Cortex of kidney (tissue), 1 donor: ENCODE measurements at places on chromosomes 11 and 22.

DNA sequence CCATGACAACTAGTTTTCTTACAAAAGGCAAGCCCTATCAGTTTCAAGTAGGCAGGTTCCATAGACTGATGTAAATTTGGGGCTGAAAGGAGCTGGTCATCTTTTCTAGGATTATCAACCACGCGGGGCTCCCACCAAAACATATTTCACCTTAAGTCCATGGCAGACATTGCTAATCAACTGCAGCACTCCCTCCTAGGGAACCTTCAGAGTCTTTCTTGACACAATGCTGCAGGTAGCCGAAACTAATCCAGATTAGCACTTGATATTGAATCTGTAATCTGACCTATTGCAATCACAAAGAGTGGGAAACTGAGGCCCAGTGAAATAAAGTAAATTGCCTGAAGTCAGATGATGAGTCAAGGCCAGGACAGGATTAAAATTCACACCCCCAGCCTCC lies 32.5 kb downstream of the MN1 start:
- DNase-seq: no peak

DNA sequence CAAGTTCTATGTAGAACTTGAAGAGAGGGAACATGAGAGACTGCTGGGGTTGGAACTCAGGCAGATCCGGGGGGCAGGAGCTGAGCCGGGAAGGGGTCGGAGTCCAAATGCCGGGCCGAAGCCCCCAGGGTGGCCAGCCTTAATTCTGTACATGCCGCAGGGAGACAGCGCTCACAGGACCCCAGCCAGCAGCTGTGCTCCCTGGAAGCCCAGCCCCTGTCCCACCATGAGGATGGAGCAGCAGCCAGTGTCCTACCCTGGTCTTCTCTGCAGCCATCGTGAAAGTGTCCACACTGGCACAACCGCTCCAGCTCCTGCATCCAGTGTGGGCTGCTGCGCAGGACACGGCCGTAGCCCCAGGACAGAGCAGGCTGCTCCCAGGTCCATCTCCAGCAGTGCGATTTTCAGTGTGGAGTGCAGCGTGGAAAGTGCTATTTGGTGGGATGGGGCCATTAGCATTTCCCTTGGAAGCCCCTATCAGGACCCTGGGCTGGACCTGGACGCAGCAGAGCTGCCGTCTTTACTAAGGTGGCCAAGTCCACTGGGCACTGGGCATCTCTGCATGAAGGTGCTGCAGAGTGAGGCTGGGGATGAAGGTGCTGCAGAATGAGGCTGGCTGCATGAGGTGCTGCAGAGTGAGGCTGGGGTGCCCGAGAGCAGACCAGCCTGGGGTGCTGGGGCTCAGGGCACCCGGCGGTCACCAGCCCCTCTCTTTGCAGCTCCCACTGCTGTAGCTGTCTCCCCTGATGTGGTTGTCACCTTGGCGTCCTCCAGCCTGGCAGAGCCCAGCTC lies 737.4 kb downstream of the BRD1 start:
- no peak for DNase-seq

DNA sequence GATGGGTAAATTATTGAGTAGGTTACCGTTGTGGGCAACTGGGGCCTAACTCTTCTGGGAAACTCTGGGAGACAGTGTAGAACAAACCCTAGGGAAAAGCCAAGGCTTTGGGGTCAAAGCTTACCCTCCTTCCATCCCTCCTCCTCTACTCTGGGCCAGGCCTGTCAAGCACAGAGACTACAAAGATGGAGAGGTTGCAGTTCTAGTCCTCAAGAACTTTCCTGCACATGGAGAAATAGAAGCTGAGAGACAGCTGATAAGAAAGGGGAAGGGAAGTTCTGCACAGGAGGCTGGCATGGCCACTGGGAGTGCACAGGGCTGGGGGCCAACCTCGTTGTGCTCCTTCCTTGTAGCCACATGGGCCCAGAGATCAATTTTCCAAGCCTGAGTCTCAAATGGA lies 67.2 kb upstream of the ALX4 start:
- no peak for DNase-seq

GRCh38 chr11:133934599-133935550 lies 21.9 kb downstream of the IGSF9B start:
- no peak for DNase-seq

DNA sequence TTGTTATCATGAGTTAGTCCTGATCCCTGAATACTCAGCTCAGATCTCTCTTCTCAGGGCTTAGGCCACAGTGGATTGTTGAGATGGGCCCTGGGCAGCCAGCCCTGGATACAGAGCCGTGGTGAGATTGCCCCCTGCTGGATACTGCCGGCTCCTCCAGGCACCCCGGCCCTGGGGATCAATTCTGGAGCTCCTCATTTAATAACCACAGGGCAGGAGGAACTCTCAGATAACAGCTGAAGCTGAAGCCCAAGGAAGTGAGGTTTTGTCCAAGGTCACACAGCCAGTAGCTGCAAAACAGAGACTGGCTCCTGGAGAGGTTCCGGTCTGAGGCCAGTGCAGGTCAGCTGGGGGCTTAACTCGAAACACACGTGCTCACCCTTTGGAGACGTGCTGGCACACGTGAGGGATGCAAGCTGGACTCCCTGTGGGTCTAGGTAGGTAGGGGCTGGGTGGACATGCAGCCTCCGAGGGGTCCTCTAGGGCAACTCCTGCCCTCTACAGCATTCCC lies 16.0 kb downstream of the USH1C start:
- DNase-seq: no peak

GRCh38 chr22:23984430-23984829 lies 4.5 kb downstream of the GSTT2 start:
- DNase-seq: no peak

DNA sequence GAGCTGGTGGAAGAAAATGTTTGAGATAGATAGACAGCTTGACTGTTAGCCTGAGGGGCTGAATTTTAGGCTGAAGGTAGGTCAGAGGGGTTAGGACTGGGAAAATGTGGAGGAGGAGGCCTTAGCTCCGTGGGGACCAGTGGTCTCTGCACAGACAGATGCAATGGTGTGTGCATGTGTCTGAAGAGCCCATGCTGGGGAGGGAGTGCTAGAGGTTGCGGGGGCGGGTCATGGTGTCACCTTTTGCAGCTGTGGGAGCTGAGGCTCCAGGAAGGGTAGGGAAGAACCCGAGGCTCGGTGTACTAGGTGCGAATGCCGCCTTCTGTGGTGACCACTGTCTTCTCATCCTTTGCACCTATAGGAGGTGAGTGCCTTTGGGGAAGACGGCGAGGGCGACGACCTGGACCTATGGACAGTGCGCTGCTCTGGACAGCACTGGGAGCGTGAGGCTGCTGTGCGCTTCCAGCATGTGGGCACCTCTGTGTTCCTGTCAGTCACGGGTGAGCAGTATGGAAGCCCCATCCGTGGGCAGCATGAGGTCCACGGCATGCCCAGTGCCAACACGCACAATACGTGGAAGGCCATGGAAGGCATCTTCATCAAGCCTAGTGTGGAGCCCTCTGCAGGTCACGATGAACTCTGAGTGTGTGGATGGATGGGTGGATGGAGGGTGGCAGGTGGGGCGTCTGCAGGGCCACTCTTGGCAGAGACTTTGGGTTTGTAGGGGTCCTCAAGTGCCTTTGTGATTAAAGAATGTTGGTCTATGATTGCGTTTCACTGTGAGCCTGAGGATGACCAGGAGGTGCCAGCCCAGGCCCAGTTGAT lies 1.6 kb downstream of the SDF2L1 start:
- no peak for DNase-seq

- no peak for DNase-seq
Measured at GRCh38 chr11:33307984-33308383, 50.8 kb downstream of the HIPK3 start.

- no peak for DNase-seq
Measured at GRCh38 chr11:129373489-129373953, 2.1 kb upstream of the BARX2 start.

DNA sequence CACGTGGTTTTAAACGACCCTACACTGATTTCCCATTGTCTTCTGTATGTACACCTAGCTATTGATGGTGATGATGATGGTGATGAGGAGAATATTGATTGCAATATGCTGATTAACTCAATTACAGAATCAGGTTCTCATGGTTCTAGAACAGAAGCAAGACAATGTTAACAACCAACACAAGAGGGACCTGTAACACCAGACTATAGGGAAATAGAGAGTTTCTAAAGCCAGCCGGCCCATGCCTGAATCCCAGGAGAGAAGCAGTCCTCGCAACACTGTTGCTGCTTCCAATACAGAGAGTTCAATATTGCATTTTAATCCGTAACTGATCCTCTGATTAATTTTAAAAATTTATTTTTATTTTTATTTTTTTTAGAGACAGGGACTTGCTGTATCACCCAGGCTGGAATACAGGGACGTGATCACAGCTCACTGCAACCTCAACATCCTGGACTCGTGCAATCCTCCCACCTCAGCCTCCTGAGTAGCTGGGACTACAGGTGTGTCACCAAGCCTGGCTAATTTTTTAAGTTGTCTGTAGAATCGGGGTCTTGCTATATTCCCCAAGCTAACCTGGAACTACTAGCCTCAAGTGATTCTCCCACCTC lies 22.2 kb upstream of the UBASH3B start:
- DNase-seq: no peak

- no peak for DNase-seq
Measured at GRCh38 chr11:11978098-11978637, 30.3 kb downstream of the DKK3 start.

DNA sequence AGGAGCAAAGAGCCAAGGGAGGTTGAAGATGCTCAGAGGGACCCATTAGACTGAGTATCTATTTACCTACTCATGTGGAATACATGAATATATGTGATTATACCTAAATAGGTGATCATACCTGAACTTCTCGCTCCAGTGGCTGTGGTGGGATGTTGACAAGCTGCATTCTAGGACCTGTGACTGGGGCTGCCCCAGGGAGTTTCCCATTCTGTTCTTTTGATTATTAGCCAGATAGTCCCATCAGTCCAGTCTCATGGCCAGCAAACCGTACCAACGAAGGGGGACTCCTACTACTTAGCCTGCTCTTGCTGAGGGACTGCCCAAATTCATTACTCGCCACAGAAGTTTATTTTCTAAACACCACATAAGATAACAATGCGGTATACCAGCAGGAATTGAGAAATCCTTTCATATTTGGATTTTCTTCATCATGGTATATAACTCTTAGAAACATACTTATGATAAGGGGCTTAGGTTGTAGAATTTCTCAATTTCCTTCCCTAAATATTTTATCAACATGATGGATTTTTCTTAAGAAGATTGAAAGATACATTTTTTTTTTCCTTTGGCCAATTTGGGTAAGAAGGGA lies 273.9 kb downstream of the NTM start:
- no peak for DNase-seq

DNA sequence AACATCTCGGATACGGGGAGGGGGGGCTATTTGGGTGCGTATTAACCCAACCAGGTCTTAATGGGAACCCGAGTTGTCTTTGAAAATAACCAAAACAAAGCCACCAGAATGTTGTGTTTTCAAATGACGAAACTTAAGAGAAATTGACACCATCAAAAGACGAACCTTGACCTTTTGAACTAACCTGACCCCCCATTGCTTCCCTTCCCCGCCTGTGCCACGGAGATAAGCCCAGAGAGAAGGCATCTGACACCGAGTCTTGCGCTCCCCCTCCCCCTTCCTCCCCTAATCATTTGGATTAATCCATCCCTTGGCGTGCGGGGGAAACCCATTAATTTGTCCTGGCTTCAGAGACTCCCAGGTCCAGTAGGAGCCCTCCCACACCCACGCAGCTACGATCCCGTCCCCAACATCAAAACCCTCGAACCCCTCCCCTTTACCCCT lies 4.5 kb upstream of the GCAT start:
- no peak for DNase-seq

- DNase-seq: no peak
Measured at GRCh38 chr11:88435415-88435814, 97.9 kb upstream of the CTSC start.

- no peak for DNase-seq
Measured at GRCh38 chr22:19178065-19178656, 375 bp downstream of the SLC25A1 start.

DNA sequence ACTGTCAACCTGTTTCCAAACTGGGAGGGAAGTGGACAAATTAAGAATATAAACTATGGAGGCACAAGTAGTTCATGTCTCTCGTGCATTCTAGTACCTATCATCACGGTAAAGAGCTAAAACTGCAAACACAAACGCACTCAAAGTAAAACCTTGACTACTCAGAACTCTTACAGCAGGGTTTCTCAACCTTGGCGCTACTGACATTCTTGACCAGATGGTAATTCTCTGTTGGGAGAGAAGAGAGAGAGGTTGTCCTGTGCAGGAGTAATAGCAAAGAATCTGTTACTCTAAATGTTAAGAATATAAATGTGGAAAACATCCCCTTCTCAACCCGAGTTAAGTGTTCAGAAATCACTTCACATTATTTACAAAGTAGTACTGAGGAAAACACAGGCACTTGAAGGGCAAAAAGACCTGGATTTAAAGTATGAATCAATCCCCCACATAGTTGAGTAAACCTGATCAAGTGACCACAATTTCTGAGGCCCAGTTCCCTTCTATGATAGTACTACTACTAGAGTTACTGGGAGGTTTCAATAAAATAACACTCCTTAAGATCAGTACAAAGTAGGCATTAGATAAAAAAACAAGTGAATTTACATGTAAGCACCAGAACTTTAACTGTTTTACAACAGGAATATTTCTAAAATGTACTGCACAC lies 73.1 kb upstream of the ARHGAP32 start:
- DNase-seq: no peak

- DNase-seq: no peak
Measured at GRCh38 chr22:26122920-26123468, 46.3 kb upstream of the SEZ6L start.

DNA sequence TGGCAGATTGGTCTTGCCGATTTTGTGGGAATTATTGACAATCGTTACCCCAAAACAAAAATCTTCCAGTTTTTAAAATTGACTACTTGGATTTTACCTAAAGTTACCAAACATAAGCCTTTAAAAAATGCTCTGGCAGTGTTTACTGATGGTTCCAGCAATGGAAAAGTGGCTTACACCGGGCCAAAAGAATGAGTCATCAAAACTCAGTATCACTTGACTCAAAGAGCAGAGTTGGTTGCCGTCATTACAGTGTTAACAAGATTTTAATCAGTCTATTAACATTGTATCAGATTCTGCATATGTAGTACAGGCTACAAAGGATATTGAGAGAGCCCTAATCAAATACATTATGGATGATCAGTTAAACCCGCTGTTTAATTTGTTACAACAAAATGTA lies 37.2 kb downstream of the IGLL1 start:
- no peak for DNase-seq

DNA sequence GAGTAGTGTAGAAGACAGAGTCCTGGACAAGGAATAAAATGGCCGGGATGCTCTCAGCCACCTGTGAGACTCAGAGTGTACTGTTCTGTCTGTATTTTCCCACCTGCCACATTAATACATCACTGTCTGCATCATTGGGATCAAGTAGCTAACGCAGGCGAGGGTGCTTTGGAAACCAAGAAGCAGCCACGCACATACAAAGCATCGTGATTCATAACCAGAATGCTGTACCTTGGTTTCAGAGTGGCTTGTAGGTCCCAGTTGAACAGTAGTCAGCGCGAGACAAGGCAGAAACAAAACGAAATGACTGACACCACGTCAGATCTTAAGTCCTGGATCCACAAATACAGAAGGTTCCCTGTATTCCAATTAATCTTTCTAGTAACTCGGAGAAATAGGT lies 198.3 kb downstream of the GRIK4 start:
- DNase-seq: no peak
